HFFc6 (cell line): ENCODE measurements at places on chromosomes 7 and 10.
A peak's percentile ranks its signal among the peaks of the same experiment; 100 is the strongest.

DNA sequence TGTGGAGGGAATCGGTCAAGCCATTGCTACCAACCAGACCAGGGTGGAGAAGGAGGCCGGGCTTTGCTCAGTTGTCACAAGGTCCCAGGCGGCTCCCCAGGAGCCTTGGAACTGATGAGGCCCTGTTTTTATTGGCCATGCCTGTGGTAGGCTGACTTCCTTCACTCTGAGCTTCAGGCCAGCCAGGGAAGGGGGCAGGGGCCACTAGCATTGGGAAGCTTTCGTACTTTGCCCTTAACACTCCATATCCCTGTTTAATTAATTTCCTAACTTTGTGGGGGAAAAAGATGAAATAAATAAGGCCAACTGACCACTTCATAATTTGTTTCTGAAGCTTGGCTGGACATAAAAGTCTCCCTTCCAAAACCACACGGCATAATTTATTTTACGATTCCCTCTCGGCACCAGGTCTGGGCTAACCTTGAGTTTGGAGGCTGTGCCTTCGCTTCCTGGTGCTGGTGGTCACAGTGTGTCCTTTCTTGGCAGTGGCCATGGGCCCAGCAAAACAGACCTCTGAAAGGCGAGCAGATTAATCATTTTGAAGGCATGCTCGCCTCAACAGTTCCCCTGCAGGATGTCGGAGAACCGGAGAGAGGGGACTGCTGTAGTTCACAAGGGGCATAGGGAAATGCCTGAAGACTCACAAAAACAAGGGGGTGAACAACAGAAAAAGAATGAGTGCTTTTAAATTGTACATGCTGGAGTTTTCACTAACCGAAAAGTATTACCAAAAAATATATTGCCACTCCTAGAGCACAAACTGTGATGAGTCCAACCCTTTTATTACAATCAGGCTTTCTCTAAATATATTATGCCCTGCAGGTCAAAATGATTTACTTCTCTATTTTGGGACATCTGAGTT lies 966.0 kb downstream of the LRMDA start:
- DNase-seq = no peak

GRCh38 chr10:70668454-70668970 lies 3.8 kb upstream of the ADAMTS14 start:
- peak; percentile 31 for DNase-seq

GRCh38 chr10:68385740-68386139 lies 21.3 kb downstream of the RUFY2 start:
- no peak for DNase-seq

DNA sequence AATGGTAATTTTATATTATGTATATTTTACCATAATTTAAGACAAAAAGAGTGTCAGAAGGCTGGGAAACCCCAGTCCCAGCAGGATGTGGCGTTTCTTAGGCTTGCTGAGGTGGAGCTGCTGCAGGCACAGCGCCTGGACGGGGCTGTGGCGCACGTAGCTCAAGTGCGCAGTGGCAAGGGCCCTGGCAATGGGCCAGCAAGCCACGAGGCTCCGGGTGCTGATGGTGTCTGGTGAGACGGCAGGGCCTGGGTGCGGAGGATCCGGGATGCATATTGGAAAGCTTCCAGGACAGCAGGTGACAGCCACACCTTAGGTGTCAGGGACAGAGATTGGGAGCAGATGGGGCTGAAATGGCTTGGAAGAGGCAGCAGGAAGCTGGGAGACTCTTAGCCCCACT lies 37.2 kb downstream of the CLEC2L start:
- DNase-seq = no peak

DNA sequence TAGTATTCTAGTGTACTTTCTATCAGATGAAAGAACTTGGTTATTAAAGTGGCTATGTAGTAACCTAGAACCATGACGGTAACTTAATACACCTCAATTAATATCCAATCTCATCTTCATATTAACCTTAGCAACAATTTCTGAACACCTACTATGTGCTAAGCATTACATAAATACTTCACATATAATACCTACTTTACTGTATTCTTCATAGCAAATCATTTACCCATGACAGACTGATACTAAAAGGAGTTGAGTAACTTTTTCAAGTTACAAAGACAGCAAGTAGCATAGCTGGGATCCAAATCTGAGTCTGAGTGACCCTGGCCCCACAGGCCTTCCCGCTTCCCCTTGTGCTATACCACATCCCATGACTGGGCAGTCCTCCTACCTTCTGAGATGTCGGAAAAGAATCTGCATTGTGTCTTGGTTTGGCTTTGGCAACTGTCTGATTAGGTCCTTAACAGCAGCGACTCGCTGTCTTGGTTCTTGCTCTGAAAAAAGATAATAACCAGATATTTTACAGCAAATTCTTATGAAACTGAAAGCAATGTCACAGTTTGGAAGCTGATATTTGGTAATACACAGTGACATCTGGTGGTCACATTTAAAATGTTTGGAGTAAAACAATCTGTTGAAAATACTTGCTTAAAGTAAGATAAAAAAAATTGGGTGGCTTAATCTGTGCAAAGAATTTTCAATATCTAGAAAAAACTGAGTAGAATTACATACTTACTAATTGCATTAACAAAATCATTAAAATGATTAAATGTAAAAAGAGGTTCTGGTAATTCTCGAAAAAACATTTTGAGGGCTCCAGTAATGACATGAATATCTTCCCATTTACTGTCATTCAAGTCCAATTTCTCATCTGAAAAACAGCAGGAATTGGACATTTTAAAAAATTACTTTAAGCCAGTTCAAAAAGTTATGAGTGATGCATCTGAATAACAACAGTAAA lies 120.1 kb downstream of the ARHGAP12 start:
- peak; percentile 62 for DNase-seq
